LNCaP clone FGC (cell line): ENCODE measurements at places on chromosomes 2 and 18.

DNA sequence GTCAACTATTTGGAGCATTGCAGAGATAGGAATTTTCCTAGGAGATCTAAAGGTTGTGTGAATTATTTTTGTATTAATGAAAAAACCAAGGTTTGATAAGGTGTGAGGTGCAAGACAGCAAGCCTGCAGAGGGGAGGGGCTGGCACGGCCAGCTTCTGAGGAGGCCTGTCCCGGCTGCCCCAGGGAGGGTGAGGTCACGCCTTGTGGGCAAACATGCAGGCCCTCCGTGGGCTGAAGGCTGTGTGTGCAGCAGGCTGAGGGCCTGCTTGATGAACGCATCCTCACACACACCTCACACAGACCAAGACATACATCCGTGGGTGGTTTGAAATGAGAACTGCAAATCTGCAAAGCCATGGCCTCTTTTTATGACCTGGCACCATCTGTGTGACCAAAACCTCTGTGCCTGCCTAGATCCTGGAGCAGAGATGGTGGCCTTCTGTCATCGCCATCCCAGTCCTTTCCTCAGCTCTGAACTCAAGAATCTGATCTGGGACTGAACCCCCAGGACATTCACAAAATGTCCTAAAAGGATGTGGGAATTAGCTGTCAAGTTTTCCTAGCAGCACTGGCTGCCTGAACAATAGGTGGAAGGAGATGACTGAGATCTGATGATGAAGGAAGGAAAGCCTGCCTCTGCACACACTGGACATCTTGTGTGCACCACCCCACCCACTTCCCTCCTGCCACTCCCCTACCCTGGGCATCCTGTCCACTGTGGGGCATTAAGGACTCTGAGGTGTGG, 102.4 kb upstream of the MGAT4A start:
- DNase-seq: no peak

GRCh38 chr18:71221405-71221804, 932.6 kb downstream of the SOCS6 start:
- no peak for DNase-seq

GRCh38 chr2:71702971-71703898, 249.9 kb downstream of the DYSF start:
- no peak for DNase-seq

GRCh38 chr18:43720041-43720440, 442.8 kb upstream of the SYT4 start:
- DNase-seq: no peak

GRCh38 chr2:82789851-82790205, 1669.3 kb downstream of the SUCLG1 start:
- DNase-seq: no peak

DNA sequence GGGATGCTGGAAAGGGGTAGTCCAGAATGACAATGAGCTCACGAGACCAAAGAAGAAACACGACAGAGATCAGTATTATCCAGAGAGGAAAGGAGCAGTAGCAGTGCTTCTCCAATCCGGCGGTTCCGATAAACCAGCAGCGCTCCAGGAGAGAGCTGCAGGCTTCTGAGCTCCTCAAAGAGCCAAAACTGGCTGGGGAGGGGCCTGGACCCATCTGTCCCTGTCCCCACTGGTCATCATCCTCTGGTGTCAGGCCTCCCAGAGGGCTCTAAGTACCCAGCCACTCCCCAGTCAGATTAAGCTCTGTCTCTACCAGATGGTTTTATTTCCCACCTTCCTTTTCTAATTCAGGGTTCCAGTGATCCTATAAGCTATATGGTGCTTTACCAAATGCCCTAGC, 23.2 kb downstream of the DNAJC27 start:
- DNase-seq: no peak

GRCh38 chr2:231186325-231186724, 12.1 kb upstream of the ARMC9 start:
- DNase-seq: no peak

DNA sequence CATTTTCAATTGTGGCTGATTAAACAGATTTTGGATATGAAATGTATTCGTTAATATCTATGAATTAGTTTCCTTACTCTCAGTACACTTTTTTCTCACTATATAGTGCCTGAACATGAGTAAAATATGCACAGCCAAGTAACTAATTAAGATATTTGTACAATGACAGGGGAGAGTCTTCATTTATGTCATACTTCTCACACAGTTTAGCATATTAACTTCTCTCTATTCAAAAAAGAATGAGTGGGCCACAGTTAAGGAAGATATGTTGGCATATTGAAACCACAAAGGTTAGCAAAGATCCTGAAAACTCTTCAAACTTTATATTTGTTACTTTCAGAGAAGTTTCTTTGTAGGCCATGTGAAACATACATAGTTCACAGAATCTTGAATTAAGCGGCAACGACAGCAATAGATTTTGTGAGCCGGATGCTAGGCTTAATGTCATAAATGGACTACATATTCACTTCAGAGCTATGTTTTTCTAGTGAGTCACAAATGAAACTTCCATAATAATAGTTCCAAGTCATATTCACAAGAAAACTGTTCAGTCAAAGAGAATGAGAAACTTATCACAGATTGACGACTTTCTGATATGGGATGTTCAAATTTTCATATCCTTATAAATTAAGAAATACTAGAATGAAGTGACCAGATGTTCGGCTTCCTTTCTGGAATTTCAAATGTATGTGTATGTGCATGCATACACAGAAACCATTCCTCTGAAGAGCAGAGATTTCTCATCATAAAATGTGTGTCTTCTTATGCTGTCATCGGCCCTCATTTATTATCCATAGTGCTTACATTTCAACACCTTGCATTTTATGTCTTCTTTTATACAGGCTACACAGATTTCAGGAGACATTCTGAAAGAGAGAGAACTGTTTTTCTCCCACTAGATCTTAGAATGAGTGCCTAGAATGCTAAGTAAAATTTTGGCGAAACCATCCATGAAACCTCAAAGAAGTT, 584.0 kb downstream of the SATB2 start:
- no peak for DNase-seq

- no peak for DNase-seq
Measured at GRCh38 chr2:215635071-215635787, 199.4 kb upstream of the FN1 start.

GRCh38 chr2:119064567-119064966, 94.0 kb downstream of the C1QL2 start:
- no peak for DNase-seq

DNA sequence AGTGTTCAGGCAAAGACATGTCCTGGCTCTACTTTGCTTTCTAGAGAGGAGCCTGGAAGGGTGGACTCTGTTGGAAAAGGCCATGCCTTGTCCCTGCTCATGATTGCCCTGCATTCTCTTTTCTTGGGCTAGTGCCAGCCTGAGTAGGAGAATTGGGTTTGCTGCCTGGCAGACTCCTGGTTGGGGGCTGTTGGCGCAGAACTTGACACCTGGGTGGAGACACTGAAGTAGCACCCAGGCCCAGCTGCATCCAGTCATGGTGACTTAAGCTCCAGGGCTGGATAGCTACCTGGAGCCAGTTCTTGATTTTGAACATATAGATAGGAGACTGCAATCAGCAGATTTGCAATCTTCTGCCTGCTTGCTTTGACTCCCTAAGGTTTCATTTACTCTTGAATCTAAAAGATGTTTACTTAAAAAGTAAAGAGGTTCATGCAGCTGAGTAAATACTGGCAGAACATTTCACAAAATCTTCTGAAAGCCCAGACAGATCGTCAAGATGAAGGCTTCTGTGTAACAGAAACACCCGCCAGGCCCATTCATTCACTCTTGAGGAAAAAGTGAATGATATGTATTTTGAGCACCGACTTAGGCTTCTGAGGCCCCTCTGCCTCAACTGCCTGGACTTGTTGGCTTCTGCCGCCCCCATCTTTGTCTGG, 38.0 kb upstream of the YWHAQ start:
- DNase-seq: peak; percentile 74

DNA sequence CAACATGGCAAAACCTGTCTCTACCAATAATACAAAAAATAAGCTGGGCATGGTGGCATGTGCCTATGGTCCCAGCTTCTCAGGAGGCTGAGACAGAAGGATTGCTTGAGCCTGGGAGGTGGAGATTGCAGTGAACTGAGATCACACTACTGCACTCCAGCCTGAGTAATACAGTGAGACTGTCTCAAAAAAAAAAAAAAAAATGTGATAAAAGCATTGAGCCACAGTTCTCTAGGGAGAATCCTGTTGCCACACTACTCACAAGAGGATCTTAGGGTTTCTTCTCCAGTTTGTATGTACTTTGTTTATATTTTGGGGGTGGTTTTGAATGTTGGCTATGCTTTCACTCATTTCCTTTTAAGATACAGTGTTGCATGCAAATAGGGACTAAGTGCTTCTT, 62.0 kb downstream of the TMEM185B start:
- DNase-seq: no peak

- no peak for DNase-seq
Measured at GRCh38 chr2:79359419-79359818, 153.4 kb upstream of the CTNNA2 start.

GRCh38 chr2:201144101-201145051, 28.4 kb downstream of the CFLAR start:
- no peak for DNase-seq

- no peak for DNase-seq
Measured at GRCh38 chr2:3411103-3411502, 31.6 kb downstream of the TRAPPC12 start.

- DNase-seq: no peak
Measured at GRCh38 chr2:204434660-204435462, 110.4 kb upstream of the PARD3B start.

DNA sequence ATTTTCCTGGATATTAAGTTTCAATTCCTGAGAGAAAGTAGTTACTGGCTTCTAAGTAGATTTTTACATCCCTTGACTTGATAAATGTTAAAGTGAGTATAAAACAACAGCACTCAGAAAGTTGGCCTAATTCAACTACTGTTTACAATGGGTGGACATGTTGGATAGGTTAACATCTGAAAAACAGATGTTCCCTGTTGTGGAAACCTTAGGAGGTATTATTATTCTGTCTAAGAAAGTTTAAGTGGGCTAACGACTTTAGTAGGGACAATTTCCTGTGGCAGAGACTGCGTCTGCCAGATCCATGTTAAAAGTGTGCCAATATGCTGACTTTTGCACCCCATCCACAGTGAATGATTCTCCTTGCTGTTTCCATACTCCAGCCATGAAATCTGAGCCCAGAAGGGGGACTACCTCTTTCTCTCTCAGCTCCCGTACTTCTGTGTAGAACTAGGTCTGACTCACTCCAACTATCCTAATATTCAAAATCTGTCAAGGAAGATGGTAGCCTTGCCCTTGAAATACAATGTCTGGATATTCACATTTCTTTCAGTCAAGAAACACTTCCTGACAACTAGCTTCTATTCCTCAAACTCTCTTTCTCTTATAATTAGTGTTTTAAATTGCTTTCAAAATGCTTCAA, 327.5 kb upstream of the HNRNPA3 start:
- DNase-seq: no peak

DNA sequence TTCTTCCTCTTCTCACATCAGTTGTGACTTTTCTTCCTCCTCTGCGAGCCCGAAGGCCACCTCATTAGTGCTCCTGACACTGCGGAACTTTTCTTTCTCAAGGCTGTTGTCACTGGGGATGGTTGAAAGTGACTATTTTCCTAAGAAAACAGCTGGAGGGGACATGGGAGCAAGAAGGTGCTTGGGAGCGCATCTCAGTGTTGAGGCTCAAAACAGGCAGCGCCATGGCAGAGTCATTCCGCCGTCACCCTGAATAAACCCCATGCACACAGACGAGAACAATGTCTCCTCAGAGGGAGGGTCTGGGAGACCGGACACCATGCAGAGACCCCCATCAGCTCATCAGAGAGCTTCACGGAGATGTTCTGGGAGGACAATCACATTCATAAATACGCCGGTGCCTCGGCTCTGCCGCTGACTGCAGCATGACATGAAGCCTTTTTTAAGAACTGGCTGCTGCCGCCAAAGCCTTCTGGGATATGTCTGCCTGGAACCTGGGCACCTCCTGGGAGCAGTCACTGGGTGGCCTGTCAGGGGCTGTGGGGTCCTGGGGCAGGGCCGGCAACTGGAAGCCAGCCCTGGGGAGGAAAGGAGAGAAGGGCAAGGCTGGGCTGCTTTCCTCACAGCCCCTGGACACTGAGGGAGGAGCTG, 19.2 kb downstream of the ATOH8 start:
- no peak for DNase-seq

DNA sequence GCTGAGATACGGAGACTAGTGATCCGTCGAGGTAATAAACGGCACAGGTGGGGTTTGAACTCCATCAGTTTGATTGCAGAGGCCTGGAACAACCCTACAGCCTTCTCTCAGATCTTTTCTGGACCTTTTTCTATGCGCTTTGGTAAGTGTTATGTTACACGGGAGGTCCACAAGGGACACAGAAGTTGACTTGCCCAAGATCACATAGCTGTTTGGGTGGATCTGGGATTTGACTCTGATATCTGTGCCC, 1.1 kb upstream of the DNPEP start:
- no peak for DNase-seq

- DNase-seq: no peak
Measured at GRCh38 chr2:165529130-165529529, 59.6 kb downstream of the CSRNP3 start.

- DNase-seq: no peak
Measured at GRCh38 chr18:60277855-60278480, 94.6 kb downstream of the MC4R start.

- no peak for DNase-seq
Measured at GRCh38 chr18:70288851-70289328, at the start of gene SOCS6. Gene SOCS6 (plus strand): TSS chr18:70289045. CDS start chr18:70324669, 35,624 bp downstream.

DNA sequence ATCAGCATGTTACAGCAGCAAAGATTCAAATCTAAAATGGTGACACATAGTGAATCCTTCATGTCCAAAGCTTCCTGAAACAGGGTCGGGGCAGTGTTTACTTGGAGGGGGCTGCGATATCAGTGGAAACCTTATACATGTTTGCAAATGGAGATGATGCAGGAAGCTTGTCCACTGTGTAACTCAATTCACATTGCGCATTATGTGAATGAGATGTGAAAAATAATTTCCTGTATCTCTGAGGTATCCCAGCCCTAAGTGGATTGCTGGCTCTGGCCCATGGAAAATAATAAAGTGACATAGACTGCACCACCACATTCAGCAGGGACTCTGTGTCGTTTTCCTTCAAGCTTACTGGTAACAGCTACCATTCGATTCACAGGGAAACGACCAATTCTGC, 505.5 kb downstream of the GALR1 start:
- DNase-seq: no peak

DNA sequence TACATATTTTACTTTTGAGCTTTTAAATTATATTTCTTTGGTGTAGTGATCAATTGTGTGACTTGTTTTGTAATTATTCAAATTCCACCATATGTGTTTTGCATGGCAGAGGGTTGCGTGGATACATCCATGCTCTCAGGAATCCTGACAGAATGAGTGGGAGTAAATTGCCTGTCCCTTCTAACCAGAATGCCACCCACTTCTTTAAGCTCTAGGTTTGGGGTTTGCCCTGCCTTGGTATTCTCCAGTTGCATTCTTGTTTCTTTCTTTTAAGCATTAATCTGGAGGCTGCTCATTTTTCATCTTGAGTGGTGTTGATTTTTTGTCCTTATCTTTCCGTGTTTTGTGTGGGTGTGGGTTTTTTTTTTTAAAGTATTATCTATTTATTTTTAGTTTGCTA, 360.0 kb downstream of the PTPRM start:
- DNase-seq: no peak

GRCh38 chr2:96251721-96252292, 14.0 kb downstream of the TMEM127 start:
- peak; percentile 76 for DNase-seq
